ENCODE measurements at places on chromosomes 3 and 15.

GRCh38 chr15:22265056-22265945 lies 185.0 kb downstream of the OR4M2 start:
- DNase-seq: no peak

- no peak for DNase-seq
Measured at GRCh38 chr3:172557515-172558220, 34.4 kb upstream of the TNFSF10 start.

- DNase-seq: no peak
Measured at GRCh38 chr3:170350515-170351413, 6.8 kb upstream of the SKIL start.

- DNase-seq: no peak
Measured at GRCh38 chr3:158801201-158801600, 653 bp upstream of the MFSD1 start.

GRCh38 chr3:14396031-14396692 lies 6.2 kb upstream of the SLC6A6 start:
- DNase-seq: no peak

DNA sequence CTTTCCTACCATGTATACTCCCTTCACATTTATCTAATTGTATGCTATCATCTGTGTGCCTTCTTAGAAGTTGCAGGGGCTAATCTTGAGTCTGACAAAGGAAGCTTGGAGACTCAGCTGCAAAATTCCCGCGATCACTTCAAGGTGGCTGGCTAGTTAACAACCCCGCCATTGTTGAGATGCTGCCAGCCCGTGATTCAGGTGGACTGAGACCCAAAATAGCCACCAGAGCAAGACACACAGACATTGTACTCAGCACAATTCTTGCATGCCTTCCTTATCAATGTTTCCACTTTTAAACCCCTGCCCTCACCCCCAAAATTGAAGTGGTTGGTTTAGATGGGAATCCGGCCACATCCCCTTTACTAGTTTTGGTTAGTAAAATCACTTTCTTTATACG lies 225.8 kb upstream of the ZNF717 start:
- no peak for DNase-seq

DNA sequence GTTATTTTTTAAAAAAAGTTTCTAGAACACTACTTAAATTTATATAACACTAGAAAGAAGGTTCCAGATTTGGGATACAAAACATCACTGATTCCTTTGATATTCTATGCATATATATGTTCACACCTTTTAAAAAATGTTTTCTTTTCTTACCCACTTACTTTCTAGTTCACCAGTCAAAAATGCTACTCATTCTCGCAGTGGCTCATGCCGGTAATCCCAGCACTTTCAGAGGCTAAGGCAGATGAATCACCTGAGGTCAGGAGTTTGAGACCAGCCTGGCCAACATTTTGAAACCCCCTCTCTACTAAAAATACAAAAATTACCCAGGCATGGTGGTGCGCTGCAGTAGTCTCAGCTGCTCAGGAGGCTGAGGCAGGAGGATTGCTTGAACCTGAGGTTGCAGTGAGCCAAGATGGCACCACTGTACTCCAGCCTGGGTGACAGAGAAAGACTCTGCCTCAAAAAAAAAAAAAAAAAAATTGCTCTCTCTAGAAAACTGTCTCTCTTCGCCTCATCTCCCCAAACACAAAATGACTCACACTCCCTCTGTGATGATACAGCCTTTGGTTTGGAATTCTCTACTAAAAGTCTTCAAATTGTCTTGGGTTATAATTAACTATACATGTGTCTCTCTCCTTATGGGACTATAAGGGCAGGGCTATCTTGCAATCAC lies 52.6 kb upstream of the TGFBR2 start:
- DNase-seq: no peak

DNA sequence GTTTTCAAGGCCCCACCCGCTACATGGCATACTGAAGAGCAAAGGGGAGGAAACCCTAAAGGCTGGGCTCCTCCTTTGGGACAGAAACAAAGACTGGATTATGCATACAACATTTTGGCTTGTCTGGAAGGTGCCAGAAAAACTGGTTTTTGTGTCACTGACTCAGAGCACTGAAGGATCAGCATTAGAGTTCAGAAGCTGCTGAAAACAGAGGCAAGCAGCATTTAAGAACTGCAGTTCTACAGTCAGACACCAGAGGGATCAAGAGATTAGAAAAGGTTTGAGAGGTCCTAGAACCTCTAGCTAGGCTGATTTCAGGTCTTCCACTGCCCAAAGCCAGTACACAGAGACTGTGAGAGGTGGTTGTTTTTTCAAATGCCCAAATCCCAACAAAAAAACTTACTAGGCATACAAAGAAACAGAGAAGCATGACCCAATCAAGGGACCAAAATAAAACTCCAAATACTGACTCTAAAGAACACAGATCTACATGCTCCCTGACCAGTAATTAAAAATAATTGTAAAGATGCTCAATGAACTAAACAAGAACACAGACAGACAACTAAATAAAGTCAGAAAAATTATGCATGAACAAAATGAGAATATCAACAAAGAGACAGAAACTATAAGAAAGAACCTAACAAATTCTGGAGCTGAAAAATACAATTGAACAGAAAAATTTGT lies 91.2 kb downstream of the SENP2 start:
- DNase-seq: no peak

DNA sequence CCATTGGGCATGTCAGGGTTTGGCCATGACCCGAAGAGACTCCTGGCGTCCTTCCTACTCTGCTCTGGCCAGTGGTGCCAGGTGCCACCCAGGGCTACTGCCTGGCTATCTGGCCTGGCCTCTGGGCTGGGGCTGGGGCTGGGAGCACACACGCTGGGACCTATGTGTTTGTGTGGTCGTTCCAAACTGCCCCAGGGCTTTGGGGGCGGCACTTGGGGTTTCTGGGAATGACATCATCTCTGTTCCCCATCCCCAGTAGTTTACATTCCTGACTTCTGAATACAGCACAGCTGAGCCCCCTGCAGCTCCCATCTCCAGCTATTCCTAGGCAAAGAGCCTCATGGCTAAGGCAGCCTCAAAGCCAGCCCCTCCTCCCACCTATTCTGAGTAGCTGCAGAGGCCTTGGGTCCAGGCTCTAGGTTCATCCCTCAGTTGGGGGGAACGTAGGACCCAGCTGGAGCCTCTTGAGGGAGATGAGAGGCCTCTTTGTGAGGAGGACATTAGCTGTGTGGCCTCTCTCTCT lies 24.3 kb downstream of the PLEKHO2 start:
- no peak for DNase-seq

GRCh38 chr3:195147649-195148080 lies 123.3 kb downstream of the XXYLT1 start:
- DNase-seq: no peak

- DNase-seq: no peak
Measured at GRCh38 chr15:71686221-71687050, 123.9 kb upstream of the NR2E3 start.

GRCh38 chr3:128847666-128848370 lies 31.6 kb upstream of the ACAD9 start:
- no peak for DNase-seq

GRCh38 chr3:123984957-123985356 lies 7.0 kb downstream of the ROPN1 start:
- DNase-seq: no peak

GRCh38 chr3:157861076-157861765 lies 245.0 kb downstream of the SHOX2 start:
- no peak for DNase-seq

- DNase-seq: no peak
Measured at GRCh38 chr15:96320703-96321638, 9.5 kb upstream of the NR2F2 start.

DNA sequence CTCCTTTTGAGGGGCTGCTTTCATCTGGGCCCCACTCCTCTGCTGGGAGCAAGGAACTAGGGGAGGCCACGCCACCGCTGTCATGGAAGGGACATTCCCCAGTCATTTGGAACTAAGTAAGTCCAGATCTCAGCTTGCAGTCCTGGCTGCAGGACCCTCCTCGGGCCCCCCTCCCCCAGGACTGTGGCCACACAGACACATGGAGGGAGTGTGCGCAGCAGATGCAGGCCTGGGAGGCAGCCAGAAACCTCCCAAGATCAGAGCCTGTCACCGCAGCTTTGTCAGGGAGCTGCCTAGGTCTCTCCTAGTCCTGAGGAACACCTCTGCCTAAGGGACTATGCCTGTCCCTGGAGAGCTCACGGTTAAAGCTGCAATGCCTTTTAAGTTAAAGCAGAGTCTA lies 7.3 kb upstream of the SEMA3F start:
- no peak for DNase-seq

- DNase-seq: no peak
Measured at GRCh38 chr3:107999215-107999775, 91.5 kb downstream of the CD47 start.

DNA sequence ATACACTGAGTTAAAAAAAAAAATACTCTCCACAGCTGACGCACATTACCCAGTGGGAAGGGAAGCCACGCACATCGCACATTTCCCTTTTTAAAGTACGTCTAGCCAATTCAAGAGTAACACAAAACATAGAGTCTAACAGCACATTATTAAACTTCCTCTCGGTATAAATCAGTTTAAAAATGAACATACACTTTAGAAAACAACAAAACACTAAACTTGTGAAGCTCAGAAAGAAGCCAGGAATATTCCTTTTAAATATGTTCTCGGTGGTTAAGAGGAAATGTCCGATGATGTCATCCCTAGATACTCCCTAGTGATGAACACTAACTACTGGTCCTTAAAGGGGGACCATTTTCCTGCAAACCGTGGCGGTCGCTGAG lies 721 bp downstream of the MYEF2 start:
- DNase-seq: peak; percentile 2

- no peak for DNase-seq
Measured at GRCh38 chr3:102156426-102156825, 278.4 kb upstream of the ZPLD1 start.

DNA sequence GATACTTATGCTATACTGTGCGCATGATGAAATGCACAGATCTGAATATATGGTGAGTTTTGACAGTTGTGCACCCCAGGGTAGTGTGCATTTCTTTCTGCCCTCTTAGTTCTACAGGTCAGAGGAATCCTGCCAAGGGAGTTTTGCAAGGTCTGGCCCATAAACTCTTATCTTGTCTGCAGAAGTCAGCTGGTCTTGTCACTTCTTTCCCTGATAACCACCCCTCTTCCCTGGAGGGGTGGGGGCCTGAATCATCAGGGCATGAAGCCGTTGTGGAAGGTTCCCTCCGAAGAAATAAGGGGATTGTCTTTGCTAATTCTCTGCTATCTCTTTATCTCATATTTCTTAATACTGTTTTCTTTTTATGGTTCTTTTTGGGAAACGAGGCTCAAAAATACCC lies 30.4 kb downstream of the TRIM71 start:
- DNase-seq: no peak

DNA sequence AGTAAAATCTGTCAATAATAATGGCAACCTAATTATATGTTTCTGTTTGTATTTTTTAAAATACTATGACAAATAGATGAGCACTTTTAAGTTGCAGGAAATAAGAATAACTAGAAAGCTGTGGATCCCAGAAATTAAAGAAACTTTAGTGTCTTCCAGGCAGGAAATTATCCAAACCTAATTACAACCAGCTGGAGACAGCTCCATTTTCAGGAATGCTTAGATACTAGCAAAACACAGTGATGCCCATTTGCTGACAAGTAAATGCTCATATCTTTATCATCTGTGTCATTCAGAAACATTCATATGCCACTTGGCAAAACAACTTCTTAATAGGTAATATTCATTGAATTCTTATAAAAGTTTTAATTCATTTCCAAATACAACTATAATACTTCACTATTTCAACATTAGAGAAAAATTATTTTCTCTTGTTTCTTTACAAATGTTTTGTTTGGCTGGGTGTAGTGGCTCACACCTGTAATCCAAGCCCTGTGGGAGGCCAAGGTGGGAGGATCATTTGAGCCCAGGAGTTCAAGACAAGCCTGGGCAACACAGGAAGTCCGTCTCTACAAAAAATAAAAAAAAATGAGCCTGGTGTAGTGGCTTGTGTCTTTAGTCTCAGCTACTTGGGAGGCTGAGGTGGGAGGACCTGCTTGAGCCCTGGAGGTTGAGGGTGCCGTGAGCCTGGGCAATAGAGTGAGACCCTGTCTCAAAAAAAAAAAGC lies 169.1 kb upstream of the TSPAN3 start:
- no peak for DNase-seq

GRCh38 chr15:67303490-67304363 lies 49.1 kb downstream of the IQCH start:
- DNase-seq: peak; percentile 10
